ENCODE measurements at places on chromosomes 5 and 9.

DNA sequence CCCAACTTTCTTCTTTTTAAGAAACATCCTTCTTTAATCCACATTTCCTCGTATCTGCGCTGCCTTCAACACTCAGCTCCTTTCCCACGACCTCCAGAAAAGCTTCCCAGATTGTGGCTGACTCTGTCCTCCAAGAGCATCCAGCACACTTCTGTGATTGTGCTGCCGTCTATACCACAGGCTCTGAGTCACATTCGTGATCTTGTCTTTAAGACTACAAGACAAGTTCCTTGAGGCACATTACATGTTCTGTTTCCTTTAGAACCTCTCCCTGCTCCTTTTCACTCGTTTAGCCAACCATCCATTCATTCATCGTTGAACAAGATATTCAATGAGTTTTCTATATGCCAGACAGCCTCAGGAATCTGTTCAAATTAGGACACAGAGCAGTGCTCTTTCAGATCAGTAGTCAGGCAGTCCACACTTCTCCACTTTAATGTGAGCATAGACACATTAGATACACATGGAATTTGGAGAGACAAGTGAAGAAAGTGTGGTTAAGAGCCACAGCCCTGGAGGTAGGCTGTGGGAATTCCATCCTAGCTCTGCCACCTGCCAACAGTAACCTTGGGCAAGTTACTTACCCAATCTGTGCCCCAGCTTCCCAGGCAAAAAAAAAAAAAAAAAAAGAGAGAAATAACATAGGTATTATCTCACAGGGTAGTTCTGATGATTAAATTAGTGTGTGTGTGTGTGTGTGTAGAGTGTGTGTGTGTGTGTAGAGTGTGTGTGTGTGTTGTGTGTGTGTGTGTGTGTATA lies 18.9 kb downstream of the WHRN start:
- no peak for DNase-seq

DNA sequence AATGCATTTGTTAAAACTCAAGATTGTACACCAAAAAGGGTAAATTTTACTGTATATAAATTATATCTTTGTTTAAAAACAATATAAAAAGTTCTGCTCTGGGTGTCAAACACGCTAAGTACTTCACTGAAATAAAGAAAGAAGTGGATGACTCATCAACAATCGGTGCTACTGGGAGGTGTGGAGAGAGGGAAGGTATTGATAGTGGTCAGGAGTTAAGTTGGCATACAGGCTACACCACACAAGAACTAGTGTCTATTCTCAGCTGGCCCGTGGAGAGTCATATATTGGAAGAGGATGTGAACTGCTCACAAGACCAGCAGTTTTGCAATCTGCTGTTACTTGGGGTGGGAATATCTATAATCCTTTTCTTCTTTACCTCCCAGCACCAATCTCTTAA lies 145.7 kb upstream of the TRPC7 start:
- DNase-seq = no peak

GRCh38 chr5:58407042-58407719 lies 52.7 kb downstream of the PLK2 start:
- DNase-seq = no peak

GRCh38 chr9:95025213-95026147 lies 292.0 kb downstream of the FANCC start:
- no peak for DNase-seq

DNA sequence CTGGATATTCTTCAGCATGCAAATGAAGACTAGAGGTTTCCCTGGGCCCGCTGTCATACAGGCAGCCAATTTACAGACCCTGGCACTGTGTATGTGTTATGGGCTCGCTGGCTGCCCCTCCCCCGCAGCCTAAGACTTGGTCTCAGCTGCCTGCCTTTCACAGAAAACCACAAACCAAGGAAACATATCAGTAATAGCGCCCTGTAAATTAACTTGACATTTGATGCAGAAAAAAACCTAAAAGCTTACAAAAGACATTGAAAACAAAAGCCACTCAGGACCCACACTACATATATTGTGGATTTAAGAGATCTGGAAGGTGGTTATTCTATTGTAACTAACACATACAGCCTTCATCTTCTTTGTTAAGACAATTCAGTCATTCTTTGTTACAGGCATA lies 287.0 kb upstream of the TMEM161B start:
- no peak for DNase-seq

DNA sequence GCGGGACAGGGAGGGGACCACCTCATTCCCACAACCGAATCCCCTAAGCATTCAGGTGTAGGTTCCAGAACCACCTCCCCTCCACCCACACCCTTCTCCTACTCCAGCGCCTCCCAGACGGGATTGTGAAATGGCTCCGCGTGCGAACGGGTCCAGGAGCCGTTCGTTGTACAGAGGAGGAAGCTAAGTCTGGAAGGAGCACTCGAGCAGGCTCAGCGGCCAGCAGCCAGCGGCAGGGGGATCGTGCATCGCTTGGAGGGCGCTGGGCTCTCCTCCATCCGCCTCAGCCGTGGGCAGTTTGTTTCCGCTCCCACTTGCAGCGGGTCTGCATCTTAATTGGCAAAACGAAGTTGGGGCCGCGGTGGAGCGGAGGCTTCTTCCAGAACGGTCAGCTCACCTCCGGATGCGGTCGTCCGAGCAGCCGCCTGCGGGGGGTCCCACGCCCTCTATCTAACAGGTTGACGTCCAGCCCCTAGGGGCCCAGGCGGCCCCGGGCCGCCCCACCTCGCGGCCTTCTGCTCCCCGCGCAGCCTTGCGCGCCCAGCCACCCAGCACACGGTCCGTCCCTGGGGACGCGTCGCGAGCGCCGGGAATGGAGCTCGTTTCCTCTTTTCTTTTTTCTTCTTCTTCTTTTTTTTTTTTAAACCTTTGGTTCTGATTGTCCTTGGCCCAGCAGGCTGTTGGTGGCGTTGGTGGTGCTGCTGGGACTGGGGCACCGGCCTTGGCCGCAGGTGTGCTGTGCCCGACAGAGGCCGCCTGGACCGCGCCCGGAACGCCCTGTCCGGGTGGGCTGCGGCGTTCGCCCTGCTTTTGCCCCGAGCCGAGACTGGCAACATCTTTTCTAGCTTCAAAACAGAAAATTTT lies 3.9 kb upstream of the BARX1 start:
- peak; percentile 39 for DNase-seq

- no peak for DNase-seq
Measured at GRCh38 chr5:58235299-58235698, 224.6 kb downstream of the PLK2 start.

- no peak for DNase-seq
Measured at GRCh38 chr5:20276959-20277263, 288.9 kb upstream of the CDH18 start.

DNA sequence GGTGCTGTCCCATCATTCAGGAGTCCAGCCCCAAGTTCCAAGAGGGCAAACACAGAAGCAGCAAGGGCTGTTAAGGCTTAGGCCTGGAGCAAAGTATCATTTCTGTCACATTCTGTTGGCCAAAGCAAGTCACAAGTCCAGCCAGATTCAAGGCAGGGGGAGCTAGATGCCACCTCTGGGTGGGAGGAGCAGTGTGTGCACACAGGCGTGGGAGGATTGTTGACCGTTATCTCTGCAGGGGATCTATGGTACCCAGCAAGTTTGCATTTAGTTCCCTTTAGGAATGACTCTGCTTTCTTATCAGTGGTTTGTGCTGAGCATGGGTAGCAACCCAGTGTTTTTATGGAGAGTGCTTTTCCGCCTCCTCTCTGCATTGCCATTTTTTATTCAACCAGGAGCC lies 278.9 kb downstream of the NR3C1 start:
- DNase-seq = no peak

DNA sequence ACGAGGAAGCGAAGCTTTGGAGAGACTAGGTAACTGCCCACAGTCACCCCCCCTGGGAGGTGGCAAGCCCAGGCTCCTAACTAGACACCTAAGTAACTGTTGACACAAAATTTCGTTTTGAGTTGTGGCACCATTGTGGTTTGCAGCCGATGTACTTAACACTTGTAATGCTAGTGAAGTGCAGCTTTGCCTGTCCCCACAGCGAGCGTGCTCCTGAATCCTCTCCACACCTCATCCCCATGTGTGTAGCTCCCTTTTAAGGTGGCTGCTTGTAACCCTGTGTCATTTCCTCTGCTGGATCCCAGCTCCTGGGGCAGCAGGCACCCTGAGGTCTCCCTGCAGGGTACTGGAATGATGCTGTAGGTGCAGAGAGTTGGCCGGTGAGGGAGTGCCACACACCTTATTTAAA lies 114.9 kb downstream of the TRIO start:
- no peak for DNase-seq

DNA sequence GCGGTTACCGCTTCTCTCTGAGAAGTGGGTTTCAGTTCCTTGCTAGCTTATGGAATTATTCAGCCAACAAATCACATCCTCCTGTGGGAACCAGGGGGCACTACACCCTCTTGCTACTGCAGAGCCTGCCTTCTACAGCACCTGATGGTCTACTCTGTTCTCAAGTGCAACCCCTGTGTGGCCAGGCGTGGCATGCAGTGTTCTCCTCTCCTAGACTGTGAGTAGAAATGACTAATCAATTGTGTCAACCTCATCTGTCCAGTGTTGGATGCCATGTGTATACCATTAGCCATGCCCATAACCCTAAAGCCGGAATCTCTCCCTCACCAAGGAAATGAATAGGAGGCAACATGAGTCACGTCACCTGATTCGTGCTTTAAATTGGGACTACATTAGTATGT lies 117.2 kb upstream of the LIFR start:
- no peak for DNase-seq

DNA sequence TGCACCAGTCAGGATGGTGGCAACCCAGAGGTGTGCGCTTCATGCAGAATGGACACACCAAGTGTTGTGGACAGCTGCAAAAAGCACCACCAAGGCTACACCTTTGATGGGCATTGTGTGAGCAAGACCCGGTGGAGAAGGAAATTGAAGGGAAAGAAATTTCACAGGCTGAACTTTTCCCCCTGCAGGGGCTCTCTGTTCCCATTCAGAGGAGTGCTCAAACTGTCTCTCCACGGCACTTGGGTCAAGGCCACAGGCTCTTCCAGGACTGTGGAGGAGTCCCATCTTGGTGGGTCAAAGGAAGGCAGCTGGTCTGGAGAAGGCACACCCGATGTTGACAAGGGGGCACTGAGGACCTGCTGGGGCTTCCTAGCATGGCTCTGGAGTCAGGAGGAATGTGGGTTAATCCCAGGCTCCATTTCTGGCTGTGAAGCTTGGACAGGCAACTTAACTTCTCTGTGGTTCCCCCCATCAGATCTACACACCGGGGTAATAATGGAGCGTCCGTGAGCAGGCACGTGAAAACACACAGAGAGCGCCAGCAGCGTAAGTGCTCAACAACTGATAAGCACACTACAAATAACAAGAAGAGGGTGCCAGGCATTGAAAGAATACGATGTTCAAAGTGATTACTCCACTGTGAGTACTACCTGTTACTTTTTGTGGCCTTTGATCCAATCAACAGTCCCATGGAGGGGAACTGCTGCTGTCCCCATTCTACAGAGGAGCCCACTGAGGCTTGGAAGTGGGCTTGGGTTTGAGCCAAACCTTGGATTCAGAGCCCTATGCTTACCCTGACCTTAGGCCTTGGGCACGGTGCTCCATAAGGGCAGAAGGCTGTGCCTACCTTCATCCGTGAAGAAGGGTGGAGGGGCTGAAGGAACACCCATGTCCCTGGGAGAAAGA lies 34.2 kb upstream of the TIFAB start:
- no peak for DNase-seq

- DNase-seq = peak; percentile 43
Measured at GRCh38 chr5:154273028-154273617, 82.6 kb downstream of the GALNT10 start.

DNA sequence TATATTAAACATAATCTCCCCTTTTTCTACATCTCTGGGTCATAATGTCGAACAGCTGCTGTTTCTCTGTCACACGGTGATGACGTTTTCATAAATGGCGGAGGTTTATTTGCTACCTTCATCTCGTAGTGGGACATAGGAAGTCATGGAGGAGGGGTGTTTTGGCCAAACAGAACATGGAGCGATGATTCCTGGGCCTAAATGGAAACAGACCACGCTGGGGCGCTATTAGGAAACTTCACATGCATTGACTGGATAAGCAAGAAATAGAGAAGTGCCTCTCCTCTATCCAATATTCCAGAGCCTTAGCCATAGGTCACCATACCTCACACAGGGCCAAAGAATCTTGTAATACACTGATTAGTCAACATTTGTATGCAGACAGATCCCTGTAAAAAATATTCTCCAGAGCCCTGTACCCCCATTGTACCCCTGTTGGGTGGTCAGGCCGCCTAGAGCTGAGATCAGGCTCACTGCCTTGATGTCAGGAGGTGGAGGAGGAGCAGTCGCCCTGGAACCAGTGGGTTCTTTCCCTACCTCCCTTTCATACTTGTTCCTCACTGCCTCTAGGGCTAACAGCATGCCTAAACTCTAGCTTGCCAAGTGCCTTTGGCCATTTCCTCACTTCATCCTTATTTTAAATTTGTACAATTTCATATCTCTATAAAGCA lies 77.8 kb upstream of the SPIN1 start:
- DNase-seq = peak; percentile 53

GRCh38 chr5:177361418-177362291 lies 3.9 kb downstream of the RGS14 start:
- no peak for DNase-seq

DNA sequence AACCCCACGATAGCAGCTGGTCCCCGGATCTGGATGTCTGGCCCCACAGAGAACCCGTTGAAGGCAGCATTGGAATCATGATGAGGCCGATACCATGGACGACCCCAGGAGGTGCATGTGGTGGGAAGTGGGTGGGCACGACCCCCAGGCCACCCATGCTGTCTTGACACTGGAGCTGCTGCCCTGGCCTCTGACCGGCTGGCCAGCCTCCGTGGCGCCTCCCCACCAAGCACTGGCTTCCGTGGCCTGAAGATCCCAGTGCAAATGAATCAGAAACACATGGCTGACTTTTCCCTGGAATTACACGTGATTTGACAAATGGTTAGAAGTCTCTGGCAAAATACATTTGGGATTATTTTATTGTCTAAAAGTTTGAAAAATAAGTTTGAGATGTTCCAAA lies 259.0 kb upstream of the IRX1 start:
- no peak for DNase-seq

DNA sequence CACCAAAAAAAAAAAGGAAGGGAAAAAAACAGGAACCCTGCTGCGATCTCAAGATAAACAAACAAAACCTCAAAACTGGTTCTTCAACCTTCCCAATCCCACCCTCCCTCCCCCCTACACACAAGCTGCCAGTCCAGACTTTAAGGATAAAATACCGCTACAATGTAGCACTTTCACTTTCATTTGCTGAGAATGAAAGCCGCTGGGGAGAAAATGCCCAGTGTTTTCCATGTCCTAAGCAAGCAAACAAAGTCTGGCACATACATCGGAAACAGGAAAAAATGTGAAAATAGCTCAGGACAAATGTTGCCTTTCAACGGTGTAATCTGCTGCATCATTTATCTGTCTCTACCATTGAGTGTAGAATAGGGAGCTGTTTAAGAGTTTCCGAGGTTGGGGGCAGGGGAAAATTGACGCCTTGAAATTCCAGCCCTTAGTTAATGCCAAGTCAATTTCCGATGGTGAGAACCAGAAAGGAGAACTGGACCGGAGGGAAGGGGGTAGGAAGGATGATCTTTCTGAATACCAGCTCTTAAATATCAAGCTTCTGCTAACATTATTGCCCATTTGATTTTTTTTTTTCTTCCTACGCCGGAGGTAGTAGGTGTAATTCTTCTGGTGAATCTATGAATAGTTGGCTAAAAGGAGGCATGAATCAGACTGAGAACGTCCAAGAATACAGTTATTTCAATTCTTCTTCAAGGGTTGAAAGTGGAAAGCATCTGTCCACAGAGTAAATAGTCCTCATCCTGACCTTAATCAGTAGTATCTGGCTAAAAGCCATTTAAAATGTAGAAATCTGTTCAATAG lies 1.2 kb upstream of the ADAMTS6 start:
- DNase-seq = no peak

Measured in ecto neural progenitor cell (in vitro differentiated cells).